ENCODE measurements at places on chromosomes 12 and 14. TPM values are rescaled to one million over a fixed set of nuclear protein-coding genes. Genes with fewer than 3 reads are reported as not detected.

Gene RGS6
- total RNA-seq = not detected

Gene ERP27
- 0.74 TPM for total RNA-seq

Gene SLC6A13
- total RNA-seq = not detected

Gene PKP2
- total RNA-seq = not detected

Gene VWF
- 0.37 TPM for total RNA-seq

Gene TMEM132C
- total RNA-seq = not detected

Gene OLR1
- not detected for total RNA-seq

Gene ACACB
- total RNA-seq = 6.9 TPM

Gene LMNTD1
- not detected for total RNA-seq

Gene PPP1R36
- not detected for total RNA-seq

Gene TOMM20L
- not detected for total RNA-seq

Gene CCDC91
- total RNA-seq = 36.6 TPM

Gene PLEKHD1
- total RNA-seq = not detected

Gene CGRRF1
- total RNA-seq = 17.1 TPM

All from SK-MEL-5 (cell line).